ENCODE measurements at places on chromosomes 7 and 10. TPM values are rescaled to one million over a fixed set of nuclear protein-coding genes. Genes with fewer than 3 reads are reported as not detected.

LRRC61 gene
- total RNA-seq: 3.5 TPM

PODXL gene
- total RNA-seq: 7.8 TPM

PNLIPRP1 gene
- not detected for total RNA-seq

TDRD1 gene
- total RNA-seq: under 0.01 TPM

CRYGN gene
- total RNA-seq: 0.78 TPM

AGAP5 gene
- total RNA-seq: 4.7 TPM

DENND2A gene
- 0.78 TPM for total RNA-seq

CLEC5A gene
- not detected for total RNA-seq

GAD2 gene
- not detected for total RNA-seq
